Activated T-helper 9 cell treated with anti-CD3 and anti-CD28 coated beads, Interleukin-2, amount 50 U/mL, for 16 hours (primary cell): ENCODE measurements at places on chromosomes 5 and 9.

DNA sequence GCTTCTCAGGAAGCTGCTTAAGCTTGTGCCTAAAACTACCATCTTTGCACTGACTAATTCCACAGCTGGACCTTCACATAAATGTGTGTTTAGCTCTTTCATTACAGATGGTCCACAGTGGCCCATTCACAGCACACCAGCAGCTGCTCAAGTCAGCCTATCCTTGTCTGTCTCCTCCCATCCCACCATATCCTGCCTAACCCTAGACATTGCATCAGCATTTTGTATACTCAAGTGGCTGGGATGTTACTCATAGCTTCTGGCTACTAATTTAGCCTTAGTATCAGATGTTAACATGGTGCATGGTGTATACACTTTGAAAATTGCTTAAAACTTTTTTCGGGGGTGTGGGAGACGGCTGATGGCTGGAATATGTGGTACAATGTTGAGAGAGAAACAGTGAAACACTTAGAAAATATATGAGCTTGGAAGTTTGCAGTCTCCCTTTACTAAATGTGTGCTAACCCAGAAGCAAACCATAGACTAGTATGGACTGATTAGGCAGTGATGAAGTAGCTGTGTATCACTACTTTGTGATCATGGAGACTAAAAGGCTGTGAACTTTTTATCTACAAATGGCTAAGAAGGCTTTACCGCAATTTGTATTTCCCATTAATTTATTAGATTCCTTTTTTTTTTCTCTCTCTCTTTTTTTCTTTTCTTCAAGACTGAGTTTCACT lies 83.1 kb downstream of the JMY start:
- DNase-seq, result no peak

GRCh38 chr5:76114179-76114851 lies 31.1 kb downstream of the SV2C start:
- no peak for DNase-seq

GRCh38 chr5:154087260-154087659 lies 48.5 kb downstream of the MFAP3 start:
- DNase-seq, result no peak

DNA sequence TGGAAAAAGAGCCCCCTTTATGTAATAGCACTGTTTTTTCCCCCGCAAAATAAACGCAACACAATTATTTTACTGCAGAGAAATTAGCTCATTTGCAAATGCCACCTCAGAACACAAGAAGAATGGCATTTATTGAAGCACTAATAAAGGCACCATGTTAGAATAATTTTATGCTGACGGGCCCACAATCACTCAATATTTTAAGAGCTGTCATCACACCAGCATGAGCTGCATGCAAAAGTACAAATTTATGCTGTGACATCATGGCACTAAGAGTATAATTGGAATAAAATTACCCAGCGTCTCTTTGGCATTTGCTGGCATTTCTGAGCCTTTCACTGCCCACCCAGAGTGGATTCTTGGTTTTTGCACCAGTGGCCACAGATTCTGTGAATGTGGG lies 364.6 kb downstream of the TLE4 start:
- DNase-seq, result no peak

GRCh38 chr9:33952066-33952465 lies 96.6 kb downstream of the UBAP2 start:
- no peak for DNase-seq

DNA sequence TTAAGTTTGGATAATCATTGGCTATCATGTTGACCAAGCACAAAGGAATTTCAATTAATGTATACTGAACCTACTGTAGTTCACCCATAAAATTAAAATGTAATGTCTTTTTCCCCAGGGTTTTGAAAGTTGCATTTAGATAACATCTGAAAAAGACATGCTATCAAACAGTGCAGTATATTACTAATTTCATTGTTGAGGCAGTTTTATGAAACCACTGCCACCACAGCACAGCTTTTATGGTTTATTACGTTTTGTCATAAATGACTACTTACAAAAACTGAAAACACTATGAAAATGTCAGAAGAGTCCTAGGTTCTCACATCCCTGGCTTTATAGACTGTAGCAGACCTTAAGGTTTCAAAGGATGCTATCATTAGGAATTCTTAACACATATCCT lies 32.0 kb upstream of the HAPLN1 start:
- DNase-seq, result no peak

DNA sequence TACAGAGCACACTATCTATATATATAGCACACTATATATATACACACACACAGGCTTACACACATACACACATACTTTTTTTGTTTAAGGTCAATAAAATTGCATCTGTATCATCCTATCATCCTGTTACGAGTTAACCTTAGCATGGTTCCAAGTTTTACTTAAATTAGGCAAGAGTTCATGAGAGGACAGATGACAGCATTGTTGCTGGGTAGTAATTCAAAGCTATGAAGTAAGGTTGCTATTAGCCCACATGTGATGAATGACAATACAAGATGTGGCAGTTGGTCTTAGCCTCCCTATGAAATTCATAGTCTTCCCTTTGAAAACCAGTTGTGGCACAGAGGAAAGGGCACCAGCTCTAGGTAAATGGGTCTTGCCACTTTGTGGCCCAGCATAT lies 438.1 kb downstream of the ACTL7B start:
- no peak for DNase-seq

DNA sequence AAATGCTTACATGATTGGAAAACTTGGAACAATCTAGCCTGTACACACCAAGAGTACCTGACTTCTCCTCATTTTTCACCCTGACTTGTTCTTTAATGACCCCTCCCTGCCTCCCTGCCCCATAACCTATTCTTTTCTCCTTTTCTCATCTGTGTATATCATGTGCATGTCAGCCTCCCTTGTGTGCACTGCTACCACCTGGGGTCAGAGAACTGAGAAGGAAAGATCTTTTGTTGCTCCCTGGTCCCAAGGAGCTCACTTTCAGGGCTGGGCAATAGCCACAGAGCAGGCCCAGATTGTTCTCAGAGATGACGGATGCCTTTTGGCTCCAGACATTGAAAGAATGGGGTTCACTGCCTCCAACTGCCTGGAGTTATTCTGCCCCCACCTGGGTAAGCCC lies 5.1 kb downstream of the MAP1B start:
- DNase-seq, result no peak

- no peak for DNase-seq
These were observed 31.9 kb upstream of the SPDL1 start for GRCh38 chr5:169551696-169552095.

DNA sequence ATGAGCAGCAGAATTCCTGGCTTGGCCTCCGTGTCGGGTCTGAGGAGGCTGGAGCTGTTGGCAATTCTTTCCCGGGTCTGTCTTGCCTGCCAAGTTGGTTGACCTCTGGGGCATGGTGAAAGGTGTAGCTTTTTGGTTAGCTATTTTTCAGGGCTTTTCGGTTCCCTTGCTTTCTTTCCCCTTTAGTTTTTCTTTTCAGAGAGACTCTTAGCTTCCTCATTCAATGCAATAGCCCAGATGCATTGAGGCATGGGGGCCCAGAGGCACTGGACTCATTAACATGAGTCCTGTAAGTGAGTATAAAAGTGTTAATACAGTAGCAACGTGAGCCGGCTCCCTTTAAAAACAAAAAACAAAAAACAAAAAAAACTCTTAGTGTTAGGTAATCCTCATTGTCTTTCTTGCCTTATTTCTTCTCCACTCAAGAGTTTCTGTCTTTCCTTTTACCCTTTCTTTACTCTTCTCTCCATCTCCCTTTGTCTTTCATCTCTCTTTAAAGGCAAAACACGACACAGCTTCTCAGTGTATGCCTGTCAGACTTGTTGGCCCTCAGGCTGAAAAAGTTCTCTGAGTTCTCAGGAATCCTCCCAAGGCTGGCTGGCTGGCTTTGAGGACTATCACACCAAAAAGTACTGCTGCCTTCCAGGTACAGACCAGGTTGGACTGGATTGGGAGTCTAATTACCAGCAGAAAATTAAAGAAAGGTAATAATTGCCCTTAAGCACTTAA lies 289.9 kb upstream of the TUT7 start:
- DNase-seq, result no peak

GRCh38 chr9:124205686-124206352 lies 51.9 kb upstream of the NEK6 start:
- DNase-seq, result no peak

DNA sequence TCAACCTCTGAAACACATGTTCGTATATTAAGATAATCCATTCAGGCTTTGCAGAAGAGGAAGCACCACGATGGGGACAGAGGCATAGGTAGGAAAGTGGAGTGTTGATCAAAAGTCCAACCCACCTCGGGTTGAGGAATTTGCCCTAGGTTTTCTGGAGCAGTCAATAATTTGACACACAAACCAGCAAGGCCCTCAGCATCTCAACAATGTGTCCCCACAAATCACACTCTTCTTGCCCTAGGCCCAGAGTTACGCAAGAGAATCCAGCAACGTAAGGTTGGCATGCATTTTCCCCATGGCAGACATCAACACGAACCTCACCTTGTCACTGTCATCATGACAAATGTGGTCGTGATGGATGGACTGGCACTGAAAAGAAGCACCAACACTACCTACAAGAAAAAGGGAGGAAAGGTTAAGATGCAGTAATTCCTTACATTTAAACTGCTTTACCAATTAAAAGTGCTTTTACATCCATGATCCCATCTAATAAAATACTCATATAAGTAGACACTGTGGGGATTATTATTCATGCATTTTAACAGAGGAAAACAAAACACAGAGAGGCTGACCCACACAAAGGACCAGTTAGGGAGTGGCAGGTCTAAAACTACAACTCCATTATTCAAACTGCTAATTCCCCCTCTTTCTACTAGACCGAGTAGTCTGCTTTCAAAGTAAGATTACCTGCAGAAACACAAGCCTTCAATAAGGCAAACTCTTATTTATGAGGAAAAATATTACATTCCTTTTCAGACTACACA lies 24.4 kb upstream of the RNF38 start:
- no peak for DNase-seq

- DNase-seq, result no peak
These were observed 160.7 kb downstream of the GLIS3 start for GRCh38 chr9:4139196-4139595.

- DNase-seq, result no peak
These were observed 52.6 kb downstream of the INIP start for GRCh38 chr9:112665347-112665746.

DNA sequence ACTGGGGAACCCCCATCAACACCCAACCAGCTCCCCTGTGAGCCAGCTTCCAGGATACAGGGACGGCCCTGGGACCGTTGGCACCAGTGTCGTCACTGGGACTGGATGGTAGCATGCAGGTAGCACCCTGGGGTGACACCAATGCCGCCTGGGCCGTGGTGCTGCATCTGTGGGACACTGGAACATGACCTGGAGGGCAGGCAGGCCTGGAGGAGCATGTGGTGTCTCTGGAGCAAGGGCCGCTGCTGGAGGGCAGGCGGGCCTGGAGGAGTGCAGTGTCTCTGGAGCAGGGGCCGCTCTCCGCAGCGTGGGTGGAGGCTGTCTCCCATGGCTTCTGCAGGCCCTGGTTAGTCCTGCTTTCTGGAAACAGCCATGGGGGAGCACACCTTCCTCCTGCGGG lies 13.1 kb downstream of the LPCAT1 start:
- no peak for DNase-seq

DNA sequence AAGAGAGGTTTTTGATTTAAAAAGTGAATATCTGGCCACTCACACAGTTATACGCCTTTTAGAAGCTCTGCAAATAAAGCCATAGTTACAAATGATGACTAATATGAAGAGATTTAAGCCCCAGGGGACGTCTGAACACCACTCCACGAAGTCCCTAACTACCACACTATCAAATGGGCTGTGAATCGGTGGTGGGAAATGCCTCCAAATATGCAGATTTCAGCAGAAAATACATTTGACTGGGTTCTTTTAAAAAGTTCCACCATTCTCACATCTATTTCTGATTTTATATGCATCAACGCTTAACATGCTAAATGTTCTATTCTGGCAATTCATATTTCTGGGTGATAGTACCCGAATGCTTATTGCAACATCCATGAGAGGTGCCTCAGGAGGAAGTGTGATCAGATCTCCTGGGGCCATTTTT lies 22.5 kb downstream of the TICAM2 start:
- DNase-seq, result no peak

DNA sequence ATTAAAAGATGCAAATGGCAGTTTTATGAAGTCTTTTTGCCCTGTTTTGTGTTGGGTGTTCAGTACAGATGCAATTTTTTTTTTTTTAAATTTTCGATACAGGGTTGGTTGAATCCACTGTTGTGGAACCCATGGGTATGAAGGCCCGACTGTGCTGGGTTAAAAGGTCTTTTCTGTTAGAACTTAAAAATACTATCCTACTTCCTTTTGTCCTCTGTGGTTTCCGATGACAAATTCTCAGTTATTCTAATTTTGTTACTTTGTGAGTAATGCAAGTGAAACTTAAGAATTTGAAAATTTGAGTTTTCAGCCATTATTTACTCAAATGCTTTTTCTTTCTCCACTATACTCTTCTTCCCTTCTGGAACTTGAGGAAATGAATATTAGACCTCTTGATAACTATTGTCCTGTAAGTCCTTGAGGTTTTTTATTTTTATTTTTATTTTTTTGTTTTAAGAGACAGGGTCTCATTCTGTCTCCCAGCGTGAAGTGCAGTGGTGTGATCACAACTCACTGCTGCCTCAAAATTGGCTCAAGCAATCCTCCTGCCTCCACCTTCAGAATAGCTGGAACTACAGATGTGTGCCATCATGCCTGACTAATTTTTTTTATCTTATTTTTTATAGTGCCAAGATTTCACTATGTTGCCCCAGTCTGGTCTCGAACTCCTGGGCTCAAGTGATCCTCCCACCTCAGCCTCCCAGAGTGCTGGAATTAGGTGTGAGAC lies 67.5 kb downstream of the ZCCHC7 start:
- DNase-seq, result no peak

DNA sequence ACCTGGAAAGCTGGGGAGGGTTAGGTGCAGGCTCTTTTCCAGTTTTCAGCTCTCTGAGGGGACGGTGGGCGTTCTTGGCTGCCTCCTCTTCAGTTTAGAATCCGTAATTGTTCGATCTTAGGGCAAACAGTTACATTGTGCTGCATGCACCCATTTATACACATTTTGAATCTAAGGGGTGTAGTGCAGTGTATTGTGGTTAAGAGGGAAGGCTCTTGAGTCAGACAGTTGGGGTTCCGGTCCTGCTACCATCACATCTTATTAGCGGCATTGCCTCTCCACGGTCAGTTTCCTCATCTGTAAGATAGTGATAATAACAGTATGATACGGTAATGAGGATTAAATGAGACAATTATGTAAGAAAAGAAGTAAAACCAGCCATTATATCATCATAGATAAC lies 625 bp downstream of the EXOSC2 start:
- DNase-seq, result no peak

GRCh38 chr5:37838152-37838932 lies 1.5 kb downstream of the GDNF start:
- DNase-seq, result no peak

DNA sequence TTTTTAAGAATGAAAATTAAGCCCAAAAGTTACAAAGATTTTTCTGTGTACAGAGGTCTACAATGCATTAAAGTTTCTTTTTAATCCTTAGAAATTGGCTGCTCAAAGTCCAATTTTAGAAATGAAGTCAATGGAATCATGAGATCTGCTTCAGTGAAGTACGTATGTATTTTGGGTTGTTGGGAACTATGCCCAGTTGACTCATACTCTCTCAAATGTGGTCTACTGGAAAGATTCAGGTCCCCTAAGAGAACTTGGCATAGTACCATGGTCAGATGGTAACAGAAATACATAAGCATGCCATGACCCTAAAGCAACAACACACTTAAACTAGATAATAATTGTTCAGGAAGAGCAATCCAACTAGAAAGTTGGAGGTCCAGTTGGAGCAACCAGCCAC lies 23.0 kb downstream of the FBLL1 start:
- no peak for DNase-seq

- DNase-seq, result no peak
These were observed 78.1 kb downstream of the SNCAIP start for GRCh38 chr5:122390154-122390553.

GRCh38 chr9:8679371-8679822 lies 879.8 kb upstream of the DMAC1 start:
- DNase-seq, result no peak
